ENCODE measurements at places on chromosomes 5 and 9.

GRCh38 chr9:104999136-104999535 lies 71.2 kb upstream of the ABCA1 start:
- no peak for DNase-seq

DNA sequence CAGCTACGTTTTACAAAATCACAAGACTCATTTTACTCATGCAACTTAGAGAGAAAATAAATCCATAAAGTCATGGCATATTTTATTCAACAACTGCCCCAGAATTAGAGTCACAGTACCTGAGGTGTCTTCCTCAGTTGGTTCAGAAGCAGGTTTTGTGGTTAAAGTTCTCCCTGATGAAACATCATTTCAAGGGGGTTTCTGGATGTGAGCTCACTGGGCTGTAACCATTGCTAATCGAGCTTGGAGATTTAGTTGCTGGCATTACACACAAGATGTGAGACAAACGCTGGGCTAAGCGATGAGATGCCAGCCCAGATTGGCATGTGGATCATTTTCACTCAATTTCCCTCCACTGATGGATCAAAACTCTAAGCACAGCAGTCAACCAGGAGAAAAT lies 131.3 kb downstream of the PRELID2 start:
- no peak for DNase-seq

DNA sequence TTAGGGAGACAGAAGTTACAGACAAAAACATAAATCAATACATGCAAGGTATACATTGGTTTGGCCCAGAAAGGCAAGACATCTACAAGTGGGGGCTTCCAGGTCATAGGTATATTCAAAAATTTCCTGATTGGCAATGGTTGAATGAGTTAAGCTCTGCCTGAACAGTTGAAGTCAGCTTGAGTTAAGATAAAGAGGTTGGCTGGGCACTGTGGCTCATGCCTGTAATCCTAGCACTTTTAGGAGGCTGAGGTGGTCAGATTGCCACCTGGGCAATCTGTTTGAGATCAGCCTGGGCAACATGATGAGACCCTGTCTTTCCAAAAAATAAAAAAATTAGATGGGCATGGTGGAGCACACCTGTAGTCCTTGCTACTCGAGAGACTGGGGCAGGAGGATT lies 16.3 kb downstream of the TMC1 start:
- DNase-seq: no peak

DNA sequence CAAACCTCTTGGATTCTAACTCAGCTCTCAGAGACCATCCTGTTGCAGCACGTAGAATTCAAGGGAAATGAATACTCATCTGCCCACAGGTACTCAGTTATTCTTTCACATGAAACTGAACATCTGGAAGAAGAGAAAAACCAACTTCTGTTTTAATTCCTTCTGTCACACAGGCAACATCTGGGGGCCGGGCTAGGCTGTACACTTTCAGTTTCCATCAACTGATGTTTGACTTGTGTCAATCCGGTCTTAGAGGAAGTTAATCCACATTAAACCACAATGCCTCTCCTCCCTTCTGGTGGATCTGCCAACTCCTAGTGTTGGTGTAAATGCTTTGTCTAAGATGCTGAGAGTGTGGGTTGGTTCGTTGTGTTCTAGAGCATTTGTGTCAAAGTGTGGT lies 17.6 kb downstream of the DMRT3 start:
- no peak for DNase-seq

DNA sequence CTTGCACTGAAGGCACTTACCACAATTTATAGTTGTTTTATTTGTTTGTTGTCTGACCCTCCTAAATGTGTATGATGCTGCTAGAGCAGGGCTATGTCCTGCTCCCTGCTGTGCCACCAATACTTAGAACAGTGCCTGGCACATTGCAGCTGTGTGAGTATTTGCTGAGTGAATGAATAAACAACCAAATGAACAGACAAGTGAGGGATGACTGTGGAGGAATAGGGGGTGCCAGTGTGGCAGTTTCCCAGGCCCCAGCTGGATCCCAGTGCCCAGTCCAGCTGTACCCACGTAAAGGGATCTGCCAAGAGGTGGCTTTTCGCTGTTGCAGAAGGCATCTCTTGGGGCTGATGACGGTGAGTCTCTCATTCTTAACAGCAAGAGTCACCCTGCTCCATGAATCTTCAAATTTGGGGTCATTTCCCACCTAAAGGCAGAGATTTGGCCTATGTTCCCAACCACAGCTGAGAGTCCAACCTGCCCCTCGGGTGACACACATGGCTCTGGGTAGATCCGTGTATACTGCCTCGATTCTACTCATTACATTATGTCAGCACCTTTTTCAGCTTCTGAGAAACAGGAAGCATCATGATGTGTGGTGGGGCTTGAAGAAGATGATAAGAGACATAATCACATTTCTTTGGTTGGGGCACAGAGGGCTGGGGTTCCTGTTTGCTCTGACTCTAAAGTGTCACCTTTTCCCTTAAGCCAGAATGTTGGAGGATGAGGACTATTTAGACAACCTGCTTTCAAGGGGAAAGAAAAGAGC lies 14.3 kb downstream of the IL5 start:
- DNase-seq: no peak

Data from NT2/D1 (cell line).